Activated CD4-positive, alpha-beta T cell treated with anti-CD3 and anti-CD28 coated beads, Interleukin-2, amount 50 U/mL, for 16 hours (primary cell): ENCODE measurements at places on chromosomes 1 and 21.

- DNase-seq: no peak
Measured at GRCh38 chr1:112637254-112638109, 17.9 kb downstream of the CAPZA1 start.

DNA sequence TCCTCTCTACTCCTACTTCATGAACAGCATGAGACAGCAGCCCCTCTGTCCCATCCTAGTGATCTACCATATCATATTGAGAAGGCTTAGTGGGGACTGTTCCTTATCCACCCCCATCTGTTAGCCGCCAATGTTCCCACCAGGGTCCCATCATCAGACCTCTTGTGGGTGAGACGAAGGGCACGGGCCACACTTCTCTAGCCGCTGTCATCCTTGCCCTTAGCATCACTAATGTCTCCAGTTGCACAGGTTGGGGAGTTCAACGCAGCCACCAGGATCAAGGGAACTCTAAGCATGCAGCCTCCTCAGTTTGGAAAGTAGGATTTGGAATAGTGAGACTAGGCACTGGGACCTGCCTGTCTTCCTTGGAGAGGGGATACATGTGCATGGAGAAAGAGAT, 20.1 kb downstream of the INKA2 start:
- no peak for DNase-seq

GRCh38 chr1:53396573-53397268, 62.5 kb upstream of the DMRTB1 start:
- no peak for DNase-seq

- DNase-seq: no peak
Measured at GRCh38 chr1:9195651-9196050, 38.9 kb upstream of the H6PD start.

DNA sequence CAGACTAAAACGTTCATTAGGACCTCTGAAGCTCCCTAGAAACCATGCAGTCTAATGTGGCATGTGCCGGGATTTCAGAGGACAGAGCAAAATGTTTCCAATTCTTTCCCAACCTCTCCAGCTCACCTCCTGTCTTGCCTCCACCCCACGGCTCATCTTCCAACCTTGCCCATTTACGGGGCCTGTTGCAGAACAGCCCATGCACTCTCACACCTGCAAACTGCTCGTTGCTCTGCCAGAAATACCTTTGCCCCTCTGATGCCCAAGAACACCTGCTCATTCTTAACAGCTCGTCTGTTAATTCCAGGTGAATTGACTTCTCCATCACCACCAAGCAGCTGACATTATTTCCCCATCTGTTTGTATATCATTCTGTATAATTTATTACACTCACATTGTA, 53.9 kb upstream of the LBR start:
- no peak for DNase-seq

DNA sequence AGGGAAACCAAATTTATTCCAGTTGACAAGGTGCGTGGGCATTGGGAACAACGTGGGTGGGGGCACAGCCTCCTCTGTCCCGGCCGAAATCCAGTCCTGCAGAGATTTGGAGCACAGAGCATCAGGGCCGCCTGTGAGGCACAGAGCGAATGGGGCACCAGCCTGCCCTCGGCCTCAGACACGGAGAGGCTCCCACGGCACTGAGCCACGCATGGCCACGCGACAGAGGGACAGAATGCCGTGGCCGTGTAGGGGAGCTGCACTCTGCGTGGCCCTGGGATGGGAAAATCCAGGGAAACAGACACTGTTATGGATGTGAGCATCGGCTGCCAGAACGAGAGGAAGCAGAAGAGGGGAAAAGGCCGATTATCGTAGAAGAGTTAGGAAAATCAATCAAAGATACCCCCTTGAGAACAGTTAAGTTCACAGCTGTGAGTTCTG, 13.5 kb upstream of the C1orf159 start:
- DNase-seq: no peak

GRCh38 chr1:39898648-39899603, 2.8 kb downstream of the MYCL start:
- DNase-seq: peak; percentile 12
